ENCODE measurements at places on chromosomes 11 and 22.

DNA sequence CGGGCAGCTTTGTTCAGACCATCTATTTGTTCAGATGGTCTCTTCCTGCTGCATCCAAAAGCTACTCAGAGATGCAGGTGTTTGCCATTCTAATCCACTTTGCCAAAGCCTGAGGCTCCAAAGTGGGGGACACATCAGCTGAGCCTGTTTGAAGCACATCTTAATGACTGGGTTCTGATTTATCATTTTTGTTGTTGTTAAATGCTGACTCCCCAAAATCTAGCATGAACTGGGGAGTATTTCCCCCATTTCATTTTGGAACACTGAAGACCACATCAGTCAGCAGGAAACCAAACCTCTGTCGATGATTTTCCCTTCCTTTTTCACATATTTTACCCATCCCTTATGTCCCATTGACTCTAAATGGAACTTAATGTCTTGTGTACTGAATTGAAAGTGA, 262.6 kb downstream of the NTM start:
- no peak for DNase-seq

GRCh38 chr11:47955061-47955755, 25.2 kb upstream of the PTPRJ start:
- DNase-seq, result no peak

DNA sequence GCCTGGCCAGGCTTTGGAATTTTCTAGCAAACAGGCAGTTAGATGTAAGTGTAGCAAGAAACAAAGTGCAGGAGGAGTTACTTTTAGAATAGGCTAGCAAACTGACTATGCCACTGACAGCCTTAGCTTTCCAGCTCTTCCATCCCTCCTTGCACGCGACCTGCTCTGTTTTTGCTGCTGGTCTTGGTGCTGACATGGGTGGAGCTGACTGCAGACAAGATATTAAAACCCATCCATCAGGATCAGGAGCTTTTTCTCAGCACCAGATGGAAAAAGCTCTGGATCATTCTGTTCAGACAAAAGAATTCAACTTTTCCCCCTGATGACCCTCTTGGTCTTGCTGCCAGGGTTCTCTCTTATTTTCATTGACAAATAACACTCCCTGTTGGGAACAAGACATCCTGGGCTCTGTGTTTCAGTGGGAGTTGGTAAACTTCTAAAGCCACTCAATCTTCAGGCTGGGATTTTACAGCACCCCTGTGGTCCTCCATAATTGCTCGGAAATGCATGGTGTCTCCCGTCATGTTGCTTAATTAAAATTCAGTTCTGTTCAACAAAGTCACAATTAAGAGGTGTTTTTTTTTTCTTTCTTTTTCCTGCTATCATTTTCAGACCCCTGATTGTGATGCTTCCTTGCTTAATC, 240.0 kb upstream of the LARGE1 start:
- no peak for DNase-seq

GRCh38 chr22:49514211-49514610, 313.5 kb downstream of the BRD1 start:
- no peak for DNase-seq

DNA sequence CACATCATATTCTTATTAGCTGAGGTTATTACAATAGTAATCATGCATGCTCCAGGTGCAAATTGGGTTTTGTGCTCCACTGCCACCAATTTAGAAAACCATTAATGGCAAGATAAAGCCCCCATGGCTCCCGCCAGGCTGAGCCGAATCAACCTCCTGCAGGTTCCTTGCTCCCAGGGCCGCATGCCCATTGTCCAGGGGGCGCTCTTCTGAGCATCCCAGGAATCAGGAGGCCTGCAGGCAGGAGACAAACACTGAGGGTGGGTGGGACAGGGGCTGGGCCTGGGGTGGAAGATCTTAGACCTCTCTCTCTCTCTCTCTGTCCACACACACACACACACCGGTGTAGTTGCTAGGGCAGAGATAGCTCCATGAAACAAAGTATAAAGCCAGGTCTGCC, 57.4 kb downstream of the BUD13 start:
- DNase-seq, result no peak

DNA sequence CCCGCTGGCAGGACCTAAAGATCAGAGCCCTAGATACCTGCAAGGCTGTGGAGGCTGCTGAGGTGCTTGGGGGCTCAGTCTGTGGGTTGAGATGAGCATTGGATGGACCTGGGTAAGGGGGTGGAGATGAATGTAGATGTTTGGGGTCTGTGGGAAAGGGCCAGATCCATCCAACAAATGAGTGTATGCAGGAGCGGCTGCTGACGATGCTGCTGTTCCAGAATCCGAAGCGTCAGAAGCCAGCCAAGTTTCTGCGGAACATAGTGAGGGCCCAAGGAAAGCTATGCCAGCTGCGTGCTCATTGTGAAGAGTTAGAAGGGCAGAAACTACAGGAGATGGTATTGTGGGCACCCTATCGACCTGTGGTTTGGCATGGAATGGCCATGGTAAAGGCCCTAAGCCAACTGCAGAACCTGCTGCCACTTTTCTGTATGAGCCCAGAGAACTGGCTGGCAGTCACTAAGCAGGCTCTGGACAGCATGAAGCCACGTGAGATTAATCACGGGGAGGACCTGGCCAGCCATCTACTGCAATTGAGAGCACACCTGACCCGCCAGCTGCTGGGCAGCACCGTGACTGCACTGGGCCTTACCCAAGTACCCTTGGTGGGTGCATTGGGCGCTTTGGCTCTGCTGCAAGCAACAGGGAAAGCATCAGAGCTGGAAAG, 36.6 kb downstream of the RRP8 start:
- DNase-seq, result no peak

DNA sequence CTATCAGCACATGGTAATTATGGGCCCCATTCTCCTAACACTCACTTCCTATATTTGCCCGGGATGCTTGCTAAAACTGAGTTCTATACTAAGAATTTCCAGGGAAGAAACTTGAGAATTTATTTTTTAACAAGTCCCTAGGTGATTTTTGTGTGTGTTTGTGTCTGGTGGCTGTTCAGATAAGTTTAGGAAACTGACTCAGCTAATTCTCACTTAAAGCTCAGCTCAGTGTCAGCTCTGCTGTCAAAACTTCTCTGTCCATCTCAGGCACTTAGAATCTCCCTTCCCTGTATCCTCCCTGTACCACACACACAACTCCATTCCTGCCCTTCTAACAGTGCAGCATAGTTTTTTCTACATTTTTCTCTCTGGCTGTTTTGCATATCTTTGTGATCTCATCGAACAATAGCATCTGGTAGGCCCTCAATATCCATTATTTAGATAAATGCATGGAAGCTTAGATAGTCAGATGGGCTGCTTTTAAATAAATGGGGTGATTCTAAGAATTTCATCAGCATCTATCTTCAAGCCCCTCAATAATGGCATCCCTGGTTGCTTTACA, 69.3 kb downstream of the PIWIL4 start:
- no peak for DNase-seq

DNA sequence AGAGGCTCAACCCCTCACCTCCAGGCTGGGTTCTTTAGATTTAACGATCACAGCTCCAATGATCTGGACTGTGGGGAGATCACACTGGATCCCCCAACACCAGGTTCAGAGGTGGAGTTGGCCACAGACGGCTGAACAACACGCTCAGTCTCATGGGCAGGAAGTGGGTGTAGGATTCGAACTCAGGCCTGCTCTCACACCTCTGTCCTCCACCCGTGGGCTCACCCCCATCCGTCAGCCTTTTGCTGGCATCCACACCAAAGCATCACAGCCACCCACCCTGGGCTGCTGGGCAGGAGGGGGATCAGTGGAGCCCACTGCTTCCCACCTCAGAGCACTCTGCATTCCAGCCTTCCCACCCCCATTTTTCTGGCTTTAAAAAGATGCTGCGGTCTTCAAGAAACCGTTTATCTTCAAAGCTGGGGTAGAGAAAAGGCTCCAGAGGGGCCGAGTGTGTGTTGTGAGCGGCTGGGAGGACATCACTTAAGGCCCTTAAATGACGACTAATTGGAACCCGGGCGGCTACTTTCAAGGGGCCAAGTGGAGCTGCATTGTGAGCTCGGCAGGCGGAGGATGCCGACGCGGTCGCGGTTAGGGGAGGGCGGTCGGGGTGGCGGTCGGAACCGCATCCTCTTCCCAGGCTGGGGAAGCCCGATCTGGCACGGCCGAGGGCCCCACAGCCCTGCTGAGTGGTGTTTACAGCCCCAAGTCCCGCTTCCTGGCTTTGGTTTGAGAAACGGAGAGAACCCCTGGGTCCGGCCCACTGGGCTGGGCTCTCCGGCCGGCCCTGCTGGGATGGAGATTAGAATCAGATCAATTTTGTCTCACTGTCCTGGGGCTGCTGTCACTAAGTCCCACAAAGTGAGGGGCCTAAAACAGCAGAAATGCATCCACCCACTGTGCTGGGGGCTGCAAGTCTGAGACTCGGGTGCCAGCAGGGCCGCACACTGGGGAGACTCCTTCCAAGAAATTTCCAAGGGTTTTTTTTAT, 15.9 kb upstream of the FGF3 start:
- DNase-seq, result no peak

- DNase-seq, result no peak
Observed at GRCh38 chr11:5553343-5553742, 5.0 kb upstream of the OR52H1 start.

GRCh38 chr11:109320595-109320994, 101.4 kb upstream of the C11orf87 start:
- DNase-seq, result no peak

DNA sequence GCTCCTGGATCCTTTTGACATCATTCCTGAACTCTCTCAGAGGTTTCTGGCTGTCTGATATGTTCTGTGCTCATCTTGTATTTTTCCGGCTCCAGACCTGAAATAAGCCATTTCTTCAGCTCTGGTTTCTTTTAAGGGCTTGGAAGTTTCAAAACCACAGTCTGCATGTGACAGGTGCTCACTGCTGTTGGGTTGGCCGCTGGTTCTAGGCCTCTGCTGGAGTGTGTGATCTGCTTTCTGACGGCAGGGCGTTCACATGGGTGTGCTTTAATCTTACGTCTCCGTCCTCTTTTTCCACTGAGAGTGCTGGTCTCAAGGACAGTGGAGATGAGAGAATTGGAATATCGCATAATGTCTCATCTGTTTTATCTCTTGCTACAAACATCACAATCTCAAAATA, 10.3 kb downstream of the ZBED4 start:
- no peak for DNase-seq

DNA sequence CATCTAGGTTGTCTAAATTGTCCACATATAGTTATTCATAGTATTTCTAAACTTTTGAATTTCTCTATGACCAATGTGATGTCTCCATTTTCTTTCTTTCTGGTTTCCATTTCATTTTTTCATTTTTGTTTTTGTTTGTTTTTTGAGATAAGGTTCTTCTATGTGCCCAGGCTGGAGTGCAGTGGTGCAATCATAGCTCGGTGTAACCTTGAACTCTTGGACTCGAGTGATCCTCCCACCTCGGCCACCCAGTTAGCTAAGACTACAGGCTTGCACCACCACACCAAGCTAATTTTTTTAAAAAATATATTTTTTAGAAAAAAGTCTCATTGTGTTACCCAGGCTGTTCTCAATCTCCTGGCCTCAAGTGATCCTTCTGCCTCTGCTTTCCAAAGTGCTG, 8.2 kb downstream of the GSTT4 start:
- no peak for DNase-seq

DNA sequence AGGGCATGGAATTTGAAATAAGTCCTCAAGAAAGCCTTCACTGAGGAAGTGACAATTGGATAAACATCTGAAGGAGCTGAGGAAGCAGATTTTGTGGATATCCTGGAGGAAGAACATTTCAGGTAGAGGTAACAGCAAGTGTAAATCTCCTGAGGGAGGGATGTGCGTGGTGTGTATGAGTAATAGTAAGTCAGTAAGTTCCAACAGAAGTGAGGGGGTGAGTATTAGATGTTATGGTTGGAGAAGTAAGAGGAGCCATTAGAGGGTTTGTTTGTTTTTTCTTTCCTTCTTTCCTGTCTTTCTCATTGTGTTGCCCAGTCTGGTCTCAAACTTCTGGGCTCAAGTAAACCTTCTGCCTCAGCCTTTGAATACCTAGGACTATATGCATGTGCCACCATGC, 29.0 kb downstream of the ANKRD42 start:
- DNase-seq, result no peak

DNA sequence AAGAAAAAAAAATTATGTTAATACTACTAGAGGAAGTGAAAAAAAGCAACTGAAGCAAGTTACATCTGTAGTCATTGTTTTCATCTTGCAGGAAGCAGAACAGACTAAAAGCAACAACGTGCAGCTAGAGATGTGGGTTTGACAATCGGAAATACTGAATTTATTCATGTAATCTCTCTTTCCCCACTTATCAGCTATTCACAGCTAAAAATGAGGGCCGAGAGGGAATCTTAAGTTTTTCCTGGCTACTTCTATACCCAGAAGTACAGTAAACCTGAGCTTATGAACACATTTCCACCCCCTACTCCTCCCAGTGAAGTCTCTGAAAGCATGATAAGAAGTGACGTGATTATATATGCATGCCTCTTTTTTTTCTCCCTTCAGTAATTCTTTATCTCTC, 116.5 kb downstream of the SPON1 start:
- no peak for DNase-seq

- no peak for DNase-seq
Observed at GRCh38 chr11:3942956-3943497, 87.6 kb downstream of the STIM1 start.
